ENCODE measurements at places on chromosomes 2 and 18.

DNA sequence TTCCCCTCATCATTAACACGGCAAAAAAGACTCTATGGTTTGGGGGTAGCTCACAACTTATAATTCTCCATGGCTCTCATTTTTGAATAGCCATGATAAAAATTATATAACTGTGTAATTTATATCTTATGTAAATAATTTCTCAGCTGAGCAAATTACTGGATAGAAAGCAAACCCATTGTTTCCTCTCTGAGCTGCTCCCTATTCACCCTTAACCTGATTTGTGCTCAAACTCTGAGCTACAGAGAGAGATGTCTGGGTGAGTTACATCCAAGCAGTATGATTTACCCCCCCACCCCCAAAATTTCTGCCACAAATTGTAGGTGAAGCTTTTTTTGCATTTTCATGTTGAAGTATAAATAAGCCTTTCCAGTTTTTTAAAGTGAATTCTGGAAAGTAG lies 123.7 kb downstream of the TFCP2L1 start:
- DNase-seq = no peak

DNA sequence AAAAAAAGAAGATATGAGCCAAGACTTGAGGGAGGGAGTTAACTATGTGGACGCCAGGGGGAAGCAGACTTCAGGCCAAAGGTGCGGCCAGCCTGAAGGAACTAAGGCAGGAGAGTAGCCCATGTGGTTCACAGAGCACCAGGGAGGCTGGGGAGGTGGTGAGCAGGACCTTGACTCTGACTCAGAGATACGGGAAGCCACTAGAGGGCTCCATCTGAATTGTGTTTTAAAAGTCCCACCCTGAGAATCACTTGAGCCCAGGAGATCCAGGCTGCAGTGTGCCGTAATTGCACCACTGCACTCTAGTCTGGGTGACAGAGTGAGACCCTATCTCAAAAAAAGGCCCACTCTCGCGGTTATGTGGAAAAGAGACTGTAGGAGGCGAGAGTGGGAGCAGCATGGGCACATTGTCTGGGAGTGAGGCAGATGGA lies 12.3 kb downstream of the CEP192 start:
- DNase-seq = no peak

GRCh38 chr18:78242254-78242643 lies 737.4 kb upstream of the SALL3 start:
- DNase-seq = no peak

GRCh38 chr2:208253600-208254117 lies 1.2 kb downstream of the IDH1 start:
- DNase-seq = no peak

- DNase-seq = no peak
Observed at GRCh38 chr18:27400001-27400400, 214.9 kb upstream of the CHST9 start.

DNA sequence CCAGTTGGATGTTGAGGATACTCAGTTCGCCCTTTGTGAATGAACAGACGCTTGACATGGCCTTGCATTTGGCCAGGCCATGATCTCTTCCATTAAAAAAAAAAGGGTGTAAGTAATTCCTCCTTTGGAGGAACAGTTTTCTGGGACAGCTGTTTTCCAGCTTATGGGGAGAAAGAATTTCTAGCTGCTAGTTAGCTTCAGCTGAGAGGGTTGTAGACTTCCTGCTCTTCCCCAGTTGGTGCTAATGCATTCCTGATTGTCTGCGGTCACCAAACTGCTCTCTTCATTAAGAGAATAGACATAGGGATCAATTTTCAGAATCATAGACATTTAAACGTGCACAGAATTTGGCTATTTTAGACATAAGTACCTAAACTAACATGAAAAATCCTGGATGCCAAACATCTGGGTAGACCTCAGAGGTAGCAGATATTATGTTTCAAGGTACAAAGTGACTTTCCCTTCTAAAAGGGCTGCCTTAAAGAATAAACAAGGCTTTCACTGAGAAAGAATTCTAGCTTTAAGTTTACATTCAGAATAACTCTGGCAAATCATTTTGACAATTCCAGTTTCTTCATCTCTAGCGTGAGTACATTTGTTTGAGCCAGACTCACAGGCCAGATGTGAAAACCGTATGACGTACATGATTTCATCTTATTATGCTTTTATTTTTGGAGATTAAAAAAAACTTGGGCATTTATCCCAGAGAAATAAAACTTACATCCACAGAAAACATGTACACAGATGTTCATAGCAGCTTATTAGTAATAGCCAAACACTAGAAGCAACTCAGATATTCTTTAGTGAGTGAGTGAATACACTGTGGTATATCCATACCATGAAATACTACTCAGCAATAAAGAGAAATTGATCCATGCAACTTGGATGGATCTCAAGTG lies 71.2 kb downstream of the MAIP1 start:
- no peak for DNase-seq

DNA sequence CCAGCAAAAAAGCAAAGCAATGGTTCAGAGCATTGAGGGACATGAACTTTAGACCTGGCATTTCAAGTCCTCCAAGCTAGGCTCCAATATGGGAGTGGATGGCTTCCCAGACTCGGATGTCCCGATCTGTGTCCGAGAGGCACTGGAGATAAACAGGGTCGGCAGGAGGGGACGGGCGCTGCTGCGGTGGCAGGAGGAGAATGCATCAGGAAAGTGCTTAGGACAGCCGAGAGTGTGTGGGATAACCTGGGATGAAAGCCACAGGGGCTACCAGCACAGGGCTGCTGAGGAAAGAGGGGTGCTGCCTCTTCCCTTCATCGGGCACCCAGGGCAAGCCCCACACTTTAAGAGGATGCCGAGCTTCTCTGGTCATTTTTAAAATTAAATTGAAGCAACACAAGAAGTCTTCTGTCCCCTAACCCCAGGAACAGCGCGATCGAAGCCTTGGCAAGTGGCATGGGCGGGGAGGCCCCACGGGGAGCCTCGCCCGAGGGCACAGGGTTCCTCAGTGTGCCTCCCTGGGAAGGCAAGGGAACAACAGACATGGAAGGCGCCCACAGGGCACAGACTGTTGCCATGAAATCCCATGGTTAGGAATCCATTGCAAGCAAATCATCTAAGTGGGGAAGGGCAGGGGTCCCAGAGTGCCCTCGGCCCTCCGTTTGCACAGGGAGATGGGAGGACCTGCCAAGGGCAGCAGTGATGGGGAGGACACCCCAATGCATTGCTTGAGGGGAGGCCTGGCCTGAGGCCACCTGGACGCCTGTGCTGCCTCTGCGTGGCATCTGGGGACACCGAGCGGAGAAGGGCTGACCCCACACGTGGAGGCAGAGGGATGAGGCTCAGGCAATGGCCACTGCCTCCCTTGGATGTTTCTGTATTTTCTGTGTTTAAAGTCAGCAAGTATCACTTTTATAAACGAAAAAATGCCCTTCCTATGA lies 78.5 kb upstream of the GPC1 start:
- DNase-seq = no peak

DNA sequence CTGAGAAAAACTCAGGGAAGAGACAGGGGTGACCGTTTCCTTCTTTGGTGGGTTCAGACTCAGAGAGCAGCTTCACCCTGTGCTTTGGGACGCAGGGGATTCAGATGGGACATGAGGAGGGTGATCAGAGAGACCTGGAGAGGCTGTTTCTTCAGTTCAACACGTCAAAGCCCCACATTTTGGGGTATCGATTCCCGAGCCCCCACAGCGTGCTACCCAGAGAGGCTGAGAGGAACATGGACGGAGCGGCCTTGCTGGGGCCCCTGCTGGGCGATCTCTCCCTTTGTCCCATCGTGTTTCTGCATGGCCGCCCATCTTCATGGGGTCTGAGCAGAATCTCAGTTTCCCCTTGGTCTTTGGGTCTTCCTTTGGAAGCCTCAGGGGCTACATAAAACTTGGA lies 38.2 kb upstream of the PXDN start:
- no peak for DNase-seq

DNA sequence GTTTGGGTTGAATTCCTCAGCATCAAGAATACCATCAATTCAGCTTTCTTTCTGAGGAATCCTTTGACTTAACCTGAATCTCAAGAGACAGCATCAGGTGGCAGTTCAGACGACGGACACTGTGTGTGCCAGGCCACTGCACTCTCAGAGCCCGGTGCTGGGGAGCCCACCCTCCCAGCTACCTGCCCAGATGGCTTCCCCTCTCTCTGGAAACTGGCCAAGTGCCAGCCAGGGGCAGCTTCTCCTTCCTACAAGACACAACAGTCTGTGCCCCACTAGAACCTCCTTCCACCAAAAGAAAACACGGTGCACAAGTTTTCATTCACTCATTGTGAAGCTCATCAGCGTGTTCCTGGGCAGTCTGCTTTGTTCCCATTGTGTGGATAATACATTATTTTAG lies 28.5 kb downstream of the MAL start:
- no peak for DNase-seq

DNA sequence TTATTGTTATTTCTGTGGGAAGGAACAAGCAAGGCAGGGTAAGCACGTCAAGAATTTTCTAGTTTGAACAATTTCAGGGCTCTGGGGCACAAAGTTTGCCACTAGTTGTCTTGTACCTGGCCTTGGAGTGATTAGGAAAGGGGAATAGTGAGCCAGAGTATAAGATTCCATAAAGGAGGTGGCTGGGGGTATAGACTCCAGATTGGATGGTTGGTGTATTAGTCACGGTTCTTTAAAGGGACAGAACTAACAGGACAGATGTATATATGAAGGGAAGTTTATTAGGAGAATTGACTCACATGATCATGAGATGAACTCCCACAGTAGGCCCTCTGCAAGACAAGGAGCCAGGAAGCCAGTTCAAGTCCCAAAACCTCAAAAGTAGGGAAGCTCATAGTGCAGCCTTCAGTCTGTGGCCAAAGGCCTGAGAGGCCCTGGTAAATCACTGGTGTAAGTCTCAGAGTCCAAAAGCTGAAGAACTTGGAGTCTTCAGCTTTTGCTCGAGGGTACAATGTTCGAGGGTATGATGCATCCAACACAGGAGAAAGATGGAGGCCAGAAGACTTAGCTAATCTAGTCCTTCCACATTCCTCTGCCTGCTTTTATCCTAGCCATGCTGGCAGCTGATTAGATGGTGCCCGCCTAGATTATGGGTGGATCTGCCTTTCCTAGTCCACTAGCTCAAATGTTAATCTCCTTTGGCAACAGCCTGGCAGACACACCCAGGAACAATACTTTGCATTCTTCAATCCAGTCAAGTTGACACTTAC lies 31.5 kb upstream of the PTPRM start:
- DNase-seq = no peak

DNA sequence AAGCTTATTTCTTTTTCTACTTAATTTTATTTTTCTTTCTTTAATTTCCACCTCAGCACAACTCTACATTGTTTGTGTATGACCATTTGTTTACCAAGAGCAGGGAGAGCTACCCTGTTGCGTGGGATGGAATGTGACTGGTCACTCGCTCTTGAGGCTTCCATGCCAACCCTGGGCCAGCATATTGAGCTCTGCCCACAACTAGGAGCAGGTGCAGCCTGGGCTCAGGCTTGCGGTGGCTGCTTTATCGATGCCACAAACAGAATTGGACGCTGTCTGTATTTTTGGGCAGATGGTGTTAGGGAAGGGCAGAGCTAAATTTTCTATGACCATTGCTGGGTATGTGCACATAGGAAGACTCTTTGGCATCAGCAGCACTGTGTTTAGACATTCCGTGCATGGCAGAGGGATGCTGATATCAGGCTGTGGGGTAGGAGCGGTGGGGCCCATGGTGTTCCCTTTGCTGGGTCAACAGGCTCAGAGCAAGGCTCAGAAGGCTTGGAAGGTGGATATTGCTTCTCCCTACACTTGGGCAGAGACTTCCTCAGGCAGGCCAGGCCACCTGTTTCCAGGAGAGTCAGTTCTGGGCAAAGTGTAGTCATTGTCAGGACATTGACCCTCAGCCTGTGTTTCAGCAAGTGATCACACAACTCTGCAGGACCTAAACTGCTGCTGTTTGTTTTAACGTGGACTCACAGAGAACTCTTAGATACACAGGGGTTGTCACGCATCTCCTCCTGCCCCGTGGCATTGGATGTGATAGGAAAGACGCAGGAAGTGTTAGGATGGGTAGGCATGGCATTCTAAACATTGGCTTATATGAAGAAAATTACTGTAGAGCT lies 40.2 kb downstream of the TMEM182 start:
- no peak for DNase-seq

DNA sequence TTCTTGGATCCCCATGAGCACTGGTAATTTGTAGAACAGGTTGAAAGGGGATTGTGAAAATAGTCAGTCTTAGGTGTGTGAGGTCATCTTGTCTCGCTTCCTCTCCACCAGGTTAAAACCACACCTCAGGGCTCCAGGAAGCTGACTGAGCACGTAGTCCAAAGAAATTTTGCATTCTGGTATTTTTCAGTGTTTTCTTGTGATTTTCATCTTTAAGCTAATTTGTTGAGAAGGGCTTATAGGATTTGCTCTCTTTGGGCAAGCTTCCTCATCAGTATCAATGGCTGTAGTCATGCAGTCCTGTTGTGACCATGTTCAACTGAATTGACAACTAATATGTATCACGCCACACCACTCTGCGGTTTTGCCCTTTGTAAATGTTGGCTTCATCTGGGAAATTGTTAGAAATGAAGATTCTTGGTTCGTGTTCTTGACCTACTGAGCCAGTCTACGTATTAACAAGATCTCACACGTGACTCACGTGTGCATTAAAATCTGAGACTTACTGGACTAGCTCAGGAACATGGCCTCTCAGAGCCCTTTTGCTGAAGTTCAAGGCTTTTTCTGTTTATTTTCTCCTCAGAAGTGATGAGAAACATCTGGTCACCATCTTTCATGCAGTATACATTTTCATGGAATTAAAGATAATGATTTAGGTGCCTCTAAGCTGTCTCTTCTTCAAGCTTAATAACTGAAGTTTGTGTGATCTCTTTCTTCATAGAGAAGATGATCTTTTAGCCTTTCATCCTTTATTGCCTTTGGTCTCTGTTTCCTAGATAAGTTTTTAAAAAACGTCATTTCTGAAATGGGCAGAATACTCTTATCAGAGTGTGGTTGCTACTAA lies 32.8 kb downstream of the FMNL2 start:
- DNase-seq = no peak

DNA sequence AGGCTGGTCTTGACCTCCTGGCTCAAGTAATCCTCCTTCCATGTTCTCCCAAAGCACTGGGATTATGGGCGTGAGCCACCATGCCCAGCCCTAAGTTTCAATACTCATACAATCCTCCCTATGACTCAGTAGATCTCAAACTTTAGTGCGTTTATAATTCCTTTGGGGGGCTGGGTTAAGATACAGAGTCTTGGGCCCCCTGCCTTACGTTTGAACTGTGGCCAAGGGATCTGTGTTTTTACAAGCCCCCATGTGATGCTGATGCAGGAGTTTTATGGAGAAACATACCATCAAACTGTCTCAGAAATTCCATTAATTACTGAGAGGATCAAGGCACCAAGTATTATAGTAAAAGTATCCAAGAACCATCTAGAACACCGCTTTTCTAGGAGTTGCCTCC lies 38.2 kb upstream of the FAM136A start:
- no peak for DNase-seq
